SJSA1 (cell line): ENCODE measurements at places on chromosomes 3 and 15.

DNA sequence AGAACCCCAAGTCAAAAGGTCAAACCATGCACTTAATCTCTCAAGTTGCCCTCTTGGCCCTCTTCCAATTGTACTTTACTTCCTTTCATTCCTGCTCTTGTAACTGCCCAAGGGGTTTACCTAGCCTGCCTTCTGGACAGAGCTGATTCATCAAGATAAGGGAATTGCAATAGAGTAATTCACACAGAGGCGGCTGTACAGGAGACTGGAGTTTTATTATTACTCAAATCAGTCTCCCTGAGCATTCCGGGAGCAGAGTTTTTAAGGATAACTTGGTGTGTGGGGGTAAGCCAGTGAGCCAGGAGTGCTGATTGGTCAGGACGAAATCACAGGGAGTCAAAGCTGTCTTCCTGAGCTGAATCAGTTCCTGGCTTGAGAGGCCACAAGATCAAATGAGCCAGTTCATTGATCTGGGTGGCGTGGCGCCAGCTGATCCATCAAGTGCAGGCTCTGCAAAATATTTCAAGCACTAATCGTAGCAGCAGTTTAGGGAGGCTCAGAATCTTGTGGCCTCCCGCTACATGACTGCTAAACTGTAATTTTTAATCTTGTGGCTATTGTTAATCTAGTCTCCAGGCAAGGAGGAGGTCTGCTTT, 590.0 kb downstream of the EPHA3 start:
- H3K36me3 ChIP-seq, result no peaks in the 10 kb centered on the region
- H3K27ac ChIP-seq, result no peak overlapping the region
- H3K27me3 ChIP-seq, result no peaks in the 10 kb centered on the region
- DNase-seq, result no peak
- H3K4me1 ChIP-seq, result peaks cover 18% of the 10 kb centered on the region
- H3K4me3 ChIP-seq, result no peak overlapping the region

GRCh38 chr3:131361464-131362421, 19.8 kb upstream of the NUDT16 start:
- H3K4me3 ChIP-seq, result no peak overlapping the region
- no peak for DNase-seq
- H3K4me1 ChIP-seq, result no peaks in the 10 kb centered on the region

GRCh38 chr3:9026320-9027045, 63.2 kb upstream of the RAD18 start:
- no peaks in the 10 kb centered on the region for H3K4me1 ChIP-seq
- no peak for DNase-seq
- no peaks in the 10 kb centered on the region for H3K27me3 ChIP-seq
- no peak overlapping the region for H3K27ac ChIP-seq
- H3K36me3 ChIP-seq, result no peaks in the 10 kb centered on the region
- H3K4me3 ChIP-seq, result no peak overlapping the region

DNA sequence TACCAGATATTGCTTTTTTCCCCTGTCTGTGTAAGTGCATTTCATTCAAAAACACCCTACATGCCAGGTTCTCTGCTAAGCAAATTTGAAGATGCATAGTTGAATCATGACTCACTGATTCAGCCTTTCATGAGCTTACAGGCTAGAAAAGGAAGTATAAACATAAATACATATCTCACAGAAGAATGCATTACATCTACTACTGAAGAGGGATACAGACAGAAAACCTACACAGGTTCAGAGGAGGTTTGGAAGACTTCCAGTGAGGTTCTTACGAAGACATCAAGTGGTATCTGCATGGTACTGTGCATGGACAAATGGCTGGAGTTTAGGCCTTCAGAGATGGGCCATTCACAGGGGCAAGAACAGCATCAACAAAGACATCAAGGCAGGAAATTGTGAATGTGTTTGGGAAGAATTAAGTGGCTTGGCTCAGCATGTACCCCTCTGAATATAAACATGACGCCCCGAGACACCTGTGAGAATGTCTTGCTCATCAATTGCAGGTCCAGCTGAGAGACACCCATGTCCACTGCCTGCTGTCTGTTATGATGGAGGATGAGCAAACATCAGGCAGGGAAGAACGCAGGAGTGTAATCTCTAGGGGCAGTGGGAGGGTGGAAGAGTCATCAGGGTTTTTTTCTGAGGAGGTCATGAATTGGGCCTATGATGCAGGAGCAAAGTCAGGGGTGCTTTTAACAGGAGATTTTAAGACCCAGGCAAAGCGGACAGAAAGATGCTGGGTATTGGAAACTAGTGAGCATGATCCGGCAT, 105.1 kb upstream of the GALNT15 start:
- H3K36me3 ChIP-seq, result no peaks in the 10 kb centered on the region
- peak; percentile 55 for DNase-seq
- no peaks in the 10 kb centered on the region for H3K27me3 ChIP-seq
- H3K27ac ChIP-seq, result peak overlapping the region; percentile 78
- peaks cover 72% of the 10 kb centered on the region for H3K4me1 ChIP-seq
- no peak overlapping the region for H3K4me3 ChIP-seq

- no peak overlapping the region for H3K27ac ChIP-seq
- no peak for DNase-seq
- no peaks in the 10 kb centered on the region for H3K4me1 ChIP-seq
- H3K4me3 ChIP-seq, result no peak overlapping the region
- H3K27me3 ChIP-seq, result peaks cover 2% of the 10 kb centered on the region
Measured at GRCh38 chr15:60580650-60581376, 101.9 kb upstream of the ICE2 start.

- no peak overlapping the region for H3K4me3 ChIP-seq
- no peak overlapping the region for H3K27ac ChIP-seq
- no peak for DNase-seq
- H3K36me3 ChIP-seq, result no peaks in the 10 kb centered on the region
- no peaks in the 10 kb centered on the region for H3K27me3 ChIP-seq
Measured at GRCh38 chr3:73401616-73402279, 223.0 kb downstream of the PDZRN3 start.

DNA sequence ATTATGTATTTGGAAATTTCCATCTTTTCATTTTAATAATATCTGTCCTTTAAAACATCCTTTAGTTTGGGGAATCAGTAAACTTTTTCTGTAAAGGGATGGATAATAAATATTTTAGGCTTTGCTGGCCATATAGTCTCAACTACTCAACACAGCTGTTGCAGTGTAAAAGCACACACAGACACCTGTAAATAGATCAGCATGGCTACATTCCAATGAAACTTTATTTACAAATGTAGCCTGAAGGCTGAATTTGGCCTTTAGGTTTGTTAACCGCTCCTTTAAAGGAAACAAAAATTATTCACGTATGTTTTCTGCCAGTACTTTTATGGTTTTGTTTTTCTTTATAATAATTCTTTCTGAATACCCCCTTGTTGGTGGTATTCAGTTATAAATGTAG, 184.8 kb downstream of the ADAMTSL3 start:
- H3K36me3 ChIP-seq, result no peaks in the 10 kb centered on the region
- no peaks in the 10 kb centered on the region for H3K27me3 ChIP-seq
- no peak overlapping the region for H3K27ac ChIP-seq
- H3K4me1 ChIP-seq, result no peaks in the 10 kb centered on the region

DNA sequence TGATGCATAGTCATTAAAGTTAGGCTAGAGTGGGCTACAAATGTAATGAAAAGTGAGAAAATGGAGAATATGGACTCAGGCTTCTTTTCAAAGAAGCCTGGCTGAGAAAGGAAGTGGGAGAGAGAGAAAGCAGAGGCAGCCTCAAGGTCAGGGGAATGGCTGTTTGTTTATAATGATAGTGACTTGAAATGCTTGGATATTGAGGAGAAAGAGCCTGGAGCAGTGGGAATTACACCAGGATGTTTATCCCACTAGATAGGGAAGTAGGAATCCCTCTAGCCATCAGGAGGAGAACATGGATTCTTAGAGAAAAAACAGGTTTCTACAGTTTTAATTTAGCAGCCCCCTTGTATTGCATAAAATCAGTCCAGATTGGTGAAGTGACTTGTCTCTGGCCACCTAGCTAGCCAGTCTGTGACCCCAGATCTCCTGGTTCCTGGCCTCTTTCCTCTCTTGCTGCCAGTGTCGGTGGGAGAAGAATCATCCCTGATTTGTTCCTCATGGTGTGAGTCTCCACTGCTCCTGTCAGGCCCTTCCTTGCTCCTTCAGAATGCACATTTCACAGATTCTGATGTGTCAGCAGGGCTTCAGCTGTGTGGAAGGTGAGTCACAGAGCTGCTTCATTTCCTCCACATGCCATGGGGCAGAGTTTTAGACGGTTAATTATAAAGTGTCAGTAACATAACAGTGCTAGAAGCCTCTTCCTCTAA, 32.9 kb downstream of the SEMA6D start:
- H3K27ac ChIP-seq, result peak overlapping the region; percentile 29; the same call in 1 of the 2 replicates
- H3K4me1 ChIP-seq, result peaks cover 18% of the 10 kb centered on the region
- no peaks in the 10 kb centered on the region for H3K36me3 ChIP-seq
- no peak overlapping the region for H3K4me3 ChIP-seq

GRCh38 chr3:142650001-142650693, 54.0 kb downstream of the PLS1 start:
- DNase-seq, result no peak
- H3K4me3 ChIP-seq, result no peak overlapping the region
- no peaks in the 10 kb centered on the region for H3K36me3 ChIP-seq
- no peaks in the 10 kb centered on the region for H3K27me3 ChIP-seq
- peaks cover 6% of the 10 kb centered on the region; the same call in 1 of the 2 replicates for H3K4me1 ChIP-seq
- H3K27ac ChIP-seq, result no peak overlapping the region

DNA sequence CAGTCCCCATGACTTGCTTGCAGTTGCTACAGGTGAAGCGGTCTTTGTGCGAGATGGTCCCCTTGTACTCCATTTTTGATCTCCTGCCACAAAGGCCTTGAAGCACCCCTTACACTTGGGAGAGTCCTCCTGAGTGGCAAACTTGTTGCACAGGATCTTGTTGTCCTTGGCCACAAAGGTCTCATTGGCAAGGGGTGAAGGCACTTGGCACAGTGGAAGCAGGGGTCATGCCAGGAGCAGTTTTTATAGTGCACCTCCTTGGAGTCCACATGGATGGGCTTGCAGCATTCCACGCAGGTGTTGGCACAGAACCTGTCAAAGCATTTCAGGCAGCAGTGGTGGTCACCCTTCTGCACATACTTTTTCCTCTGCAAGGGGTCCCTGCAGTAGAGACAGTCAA, 20.3 kb upstream of the SEC62 start:
- H3K27ac ChIP-seq, result no peak overlapping the region
- no peaks in the 10 kb centered on the region for H3K36me3 ChIP-seq

DNA sequence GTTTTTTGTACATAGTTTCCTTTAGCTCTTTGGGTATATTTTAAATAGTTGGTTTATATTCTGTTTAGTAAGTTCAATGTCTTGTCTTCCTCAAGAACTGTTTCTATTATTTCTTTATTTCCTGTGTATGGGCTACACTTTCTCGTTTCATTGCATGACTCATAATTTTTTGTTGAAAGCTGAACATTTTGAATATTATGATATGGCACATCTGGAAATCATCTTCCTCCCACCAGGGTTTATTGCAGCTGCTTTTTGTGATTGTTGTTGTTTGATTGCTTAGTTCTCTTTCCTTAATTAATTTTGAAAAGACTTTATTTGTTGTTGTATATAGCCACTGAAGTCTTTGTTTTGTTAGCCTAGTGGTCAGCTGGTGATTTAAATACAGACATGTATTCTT, 43.8 kb downstream of the LSM3 start:
- H3K36me3 ChIP-seq, result no peaks in the 10 kb centered on the region
- peaks cover 42% of the 10 kb centered on the region for H3K4me1 ChIP-seq
- no peak overlapping the region for H3K4me3 ChIP-seq
- H3K27ac ChIP-seq, result no peak overlapping the region
- H3K27me3 ChIP-seq, result no peaks in the 10 kb centered on the region
- DNase-seq, result no peak

GRCh38 chr3:123075359-123075758, 8.5 kb downstream of the PDIA5 start:
- no peak overlapping the region for H3K4me3 ChIP-seq
- no peak for DNase-seq
- no peaks in the 10 kb centered on the region for H3K36me3 ChIP-seq
- no peak overlapping the region for H3K27ac ChIP-seq
- H3K4me1 ChIP-seq, result peaks cover 22% of the 10 kb centered on the region
- peaks cover 10% of the 10 kb centered on the region; the same call in 1 of the 2 replicates for H3K27me3 ChIP-seq

DNA sequence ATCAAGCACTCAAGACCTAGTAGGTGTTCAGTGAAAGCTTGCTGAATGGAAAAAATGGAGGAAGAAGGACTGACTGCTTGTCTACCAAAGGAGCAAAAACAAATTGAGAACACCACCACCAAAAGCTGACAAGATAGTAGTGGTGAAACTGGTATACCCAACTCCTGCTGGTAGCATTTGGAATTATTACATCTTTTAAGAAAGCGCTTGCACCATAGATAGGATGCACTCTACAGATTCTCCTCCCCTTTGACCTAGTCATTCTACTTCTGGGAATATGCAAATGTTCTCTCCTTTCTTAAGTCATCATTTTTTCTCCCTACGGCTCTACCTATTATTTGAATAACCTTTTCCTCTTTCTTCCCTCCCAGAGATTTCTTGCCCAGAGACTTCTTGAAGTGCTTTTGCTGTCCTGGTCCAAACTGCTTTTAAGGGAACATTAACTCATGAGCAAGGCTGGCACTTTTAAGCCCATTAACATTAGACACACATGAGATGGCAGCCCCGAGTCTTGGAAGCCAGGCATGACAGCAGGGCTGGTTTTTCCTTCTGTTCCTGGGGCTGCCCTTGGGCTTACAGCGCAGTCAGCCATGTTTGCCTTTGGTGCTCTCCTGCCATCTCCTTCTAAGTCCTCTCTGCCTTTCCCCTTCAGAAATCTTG, 75.0 kb upstream of the TLE3 start:
- H3K27me3 ChIP-seq, result no peaks in the 10 kb centered on the region; the same call in 1 of the 2 replicates
- H3K4me1 ChIP-seq, result no peaks in the 10 kb centered on the region
- no peak for DNase-seq
- no peaks in the 10 kb centered on the region for H3K36me3 ChIP-seq

GRCh38 chr3:97839944-97840343, 18.1 kb downstream of the CRYBG3 start:
- no peaks in the 10 kb centered on the region for H3K36me3 ChIP-seq
- no peaks in the 10 kb centered on the region for H3K4me1 ChIP-seq
- no peaks in the 10 kb centered on the region for H3K27me3 ChIP-seq

DNA sequence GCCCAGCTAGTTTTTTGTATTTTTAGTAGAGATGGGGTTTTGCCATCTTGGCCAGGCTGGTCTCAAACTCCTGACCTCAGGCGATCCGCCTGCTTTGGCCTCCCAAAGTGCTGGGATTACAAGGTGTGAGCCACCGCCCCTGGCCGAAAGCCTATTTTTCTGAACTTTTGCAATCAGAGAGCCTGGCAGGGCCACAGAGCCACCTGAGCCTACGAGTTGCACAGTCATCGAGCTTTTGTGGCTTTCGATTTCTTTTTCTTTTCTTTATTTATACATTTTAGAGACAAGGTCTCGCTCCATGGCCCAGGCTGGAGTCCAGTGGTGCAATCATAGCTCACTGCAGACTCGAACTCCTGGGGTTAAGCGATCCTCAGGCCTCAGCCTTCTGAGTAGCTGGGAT, 140.4 kb downstream of the NSMCE3 start:
- no peak overlapping the region for H3K27ac ChIP-seq
- DNase-seq, result no peak
- H3K4me3 ChIP-seq, result no peak overlapping the region
- no peaks in the 10 kb centered on the region for H3K27me3 ChIP-seq

DNA sequence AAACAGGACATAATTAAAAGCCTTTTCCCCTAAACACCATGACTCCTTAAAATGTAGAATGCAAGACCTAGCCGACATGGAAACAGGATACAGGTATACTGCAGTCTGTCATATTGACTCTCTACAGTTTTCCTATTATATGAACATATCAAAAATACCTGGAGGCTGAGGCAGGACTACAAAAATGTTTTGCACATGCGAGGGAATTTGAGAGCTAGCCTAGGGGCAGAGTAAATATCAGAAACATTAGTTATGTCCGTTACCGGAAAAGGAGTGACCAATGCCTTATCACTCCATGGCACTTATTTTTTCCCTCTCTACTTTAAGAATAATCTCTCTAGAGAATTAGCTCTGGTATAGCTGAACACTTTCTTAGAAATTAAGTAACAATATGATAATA, 732.3 kb downstream of the TUSC7 start:
- H3K36me3 ChIP-seq, result no peaks in the 10 kb centered on the region
- no peak overlapping the region for H3K4me3 ChIP-seq
- no peaks in the 10 kb centered on the region for H3K4me1 ChIP-seq
